Stimulated activated CD4-positive, alpha-beta T cell treated with anti-CD3 and anti-CD28 coated beads, Interleukin-1b, Interleukin-23, amount 100 ng/mL, for 1 hour (primary cell): ENCODE measurements at places on chromosomes 7 and 10.

DNA sequence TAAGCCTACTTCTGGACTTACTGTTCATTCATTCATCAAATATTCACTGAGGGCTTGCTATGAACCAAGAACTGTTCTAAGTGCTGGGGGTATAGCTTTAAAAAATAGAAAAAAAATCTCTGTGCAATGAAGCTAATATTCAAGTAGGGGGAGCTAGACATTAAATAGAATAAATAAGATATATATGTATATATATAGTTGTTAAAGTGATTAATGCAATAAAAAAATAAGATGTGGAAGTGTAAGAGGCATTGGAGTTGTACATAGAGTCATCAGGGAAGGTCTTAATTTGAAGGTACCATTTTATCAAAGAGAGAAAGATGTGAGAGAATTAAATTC, 181.2 kb upstream of the AGR3 start:
- no peak for DNase-seq

DNA sequence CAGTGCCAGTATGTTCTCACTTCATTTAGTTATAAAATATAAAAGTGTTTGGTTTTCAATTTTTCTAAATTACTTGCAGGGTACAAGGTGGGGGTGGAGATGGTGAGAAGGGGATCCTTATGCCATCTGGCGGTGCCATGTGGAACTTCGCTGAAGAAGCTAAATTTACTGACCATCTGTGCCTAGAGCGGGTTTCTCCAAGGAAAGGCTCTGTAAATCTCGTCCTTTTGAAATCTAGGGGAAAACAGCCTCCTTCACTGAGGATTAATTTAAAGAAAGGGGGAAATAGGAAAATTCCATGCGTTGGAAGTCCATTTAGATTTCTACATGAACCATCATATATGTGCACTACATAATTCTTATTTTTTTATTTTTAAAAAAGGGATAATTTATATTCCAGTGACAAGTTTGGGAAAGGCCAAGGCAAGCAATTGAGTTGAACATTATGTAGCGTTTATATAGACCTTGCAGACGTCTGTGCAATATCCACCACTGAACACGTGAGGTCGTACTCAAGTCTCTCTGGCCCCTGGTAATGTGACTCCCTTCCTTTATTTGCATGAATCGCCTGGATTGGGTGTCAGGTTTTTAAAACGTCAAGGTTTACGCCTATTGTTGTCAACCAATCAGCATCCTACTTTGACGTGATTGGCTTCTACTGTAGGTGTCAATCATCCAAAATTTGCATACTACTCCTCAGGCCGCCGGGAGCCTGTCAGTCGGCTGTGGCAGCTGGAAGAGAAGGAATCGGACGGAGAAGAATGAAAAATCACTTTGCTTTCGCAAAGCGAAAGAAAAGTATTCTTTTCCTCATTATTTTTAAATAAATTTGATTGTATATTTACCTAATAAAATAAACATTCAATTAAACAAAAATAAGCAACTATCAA, 297.1 kb upstream of the NFE2L3 start:
- DNase-seq = no peak

DNA sequence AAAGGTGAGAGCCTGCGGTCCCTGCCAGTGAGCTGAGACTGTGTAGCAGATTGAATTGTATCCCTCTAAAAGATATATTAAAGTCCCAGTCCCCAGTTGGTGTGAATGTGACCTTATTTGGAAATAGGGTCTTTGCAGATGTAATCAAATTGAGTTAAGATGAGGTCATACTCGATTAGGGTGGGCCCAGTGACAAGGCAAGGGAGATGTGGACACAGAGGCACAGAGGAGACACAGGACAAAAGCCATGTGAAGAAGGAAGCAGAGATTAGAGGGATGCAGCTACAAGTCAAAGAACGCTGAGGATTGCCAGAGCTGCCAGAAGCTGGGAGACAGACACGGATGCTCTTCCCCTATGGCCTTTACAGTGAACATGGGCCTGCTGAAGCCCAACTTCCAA, 104.3 kb downstream of the CLEC2L start:
- DNase-seq = no peak

DNA sequence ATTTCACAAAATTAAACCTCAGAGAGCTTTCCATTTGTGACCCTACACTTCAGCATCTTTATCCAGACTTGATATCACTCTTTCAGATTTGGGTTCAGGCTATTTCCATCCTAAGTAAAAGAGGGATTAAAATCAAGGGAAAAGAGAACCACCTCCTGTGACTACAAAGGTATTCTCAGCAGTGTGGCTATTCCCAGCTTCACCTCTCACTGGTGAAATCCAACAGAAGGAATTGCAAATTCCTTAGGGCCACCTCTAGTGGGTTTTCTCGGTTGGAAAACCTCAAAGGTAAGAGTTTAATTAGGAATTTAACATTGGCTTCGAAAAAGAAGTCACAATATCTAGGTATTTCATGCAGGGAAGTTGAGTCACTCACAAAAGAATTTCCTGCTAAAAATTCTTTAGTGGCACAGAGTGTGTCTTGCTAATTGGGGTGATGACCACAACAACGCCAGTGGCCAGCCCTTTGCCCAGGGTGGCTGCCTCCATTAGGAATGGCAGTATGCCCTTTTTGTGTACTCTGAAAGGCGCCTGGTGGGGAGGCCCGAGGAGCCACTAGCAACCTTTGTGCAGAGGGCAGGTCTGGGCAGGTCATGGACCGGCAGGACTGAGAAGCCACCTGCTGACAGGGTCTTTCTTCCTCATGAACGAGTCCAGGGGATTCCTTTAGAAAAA, 52.2 kb downstream of the SEM1 start:
- DNase-seq = no peak

DNA sequence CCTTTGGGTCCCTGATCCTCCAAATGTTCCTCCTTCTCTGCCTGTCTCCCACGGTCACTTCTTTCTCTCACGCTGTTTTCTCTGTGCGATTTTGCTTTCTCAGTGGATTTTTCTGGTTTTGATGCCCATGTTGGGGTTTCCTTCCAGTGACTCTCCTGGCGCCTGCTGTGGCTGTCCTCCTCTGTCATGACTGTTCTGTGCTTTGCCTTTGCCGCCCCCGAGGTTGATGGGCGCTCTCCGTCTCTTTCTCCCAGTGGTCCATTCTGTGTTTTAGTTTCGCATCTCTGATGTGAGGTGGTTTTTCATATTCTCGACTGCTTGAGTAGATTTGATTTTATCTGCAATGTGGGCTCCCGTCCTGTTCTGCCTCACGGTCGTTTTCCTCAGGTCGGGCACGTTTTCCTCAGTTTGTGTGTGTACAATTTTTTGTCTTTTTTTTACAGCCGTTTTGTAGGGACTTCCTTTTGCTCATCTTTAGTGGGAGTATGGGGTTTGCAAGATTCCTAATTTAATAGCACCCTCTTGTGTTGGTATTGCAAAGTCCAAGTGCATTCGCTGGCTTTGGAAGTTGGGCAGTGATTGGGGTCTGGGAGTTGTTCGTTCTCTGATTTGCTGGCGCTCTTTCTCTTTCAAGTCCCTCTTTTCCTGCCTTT, 100.0 kb downstream of the INPP5A start:
- DNase-seq = no peak

- DNase-seq = no peak
Measured at GRCh38 chr10:35723059-35723458, 81.0 kb upstream of the FZD8 start.

- no peak for DNase-seq
Measured at GRCh38 chr10:33009244-33010131, 51.5 kb upstream of the ITGB1 start.

DNA sequence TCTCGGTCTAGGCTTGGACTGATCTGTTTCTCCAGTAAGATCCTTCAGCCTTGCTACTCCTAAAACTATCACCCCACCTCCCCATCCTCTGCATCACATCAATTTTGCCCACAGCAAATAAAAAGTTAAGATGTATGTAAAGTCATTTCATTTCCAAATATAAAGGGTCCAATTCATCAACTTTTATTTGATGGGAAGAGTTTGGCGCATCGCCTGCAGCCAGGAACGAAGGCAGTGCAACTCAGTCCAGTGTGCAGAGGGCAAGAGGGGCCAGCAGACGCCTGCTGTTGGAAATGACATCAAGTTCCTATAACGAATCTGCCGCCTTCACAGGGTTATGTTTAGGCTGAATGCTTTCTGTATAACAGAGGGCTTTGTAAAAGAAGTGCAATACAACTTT, 97.0 kb downstream of the SVIL start:
- no peak for DNase-seq

- peak; percentile 45 for DNase-seq
Measured at GRCh38 chr10:6052247-6053221, 9.6 kb downstream of the IL2RA start.

DNA sequence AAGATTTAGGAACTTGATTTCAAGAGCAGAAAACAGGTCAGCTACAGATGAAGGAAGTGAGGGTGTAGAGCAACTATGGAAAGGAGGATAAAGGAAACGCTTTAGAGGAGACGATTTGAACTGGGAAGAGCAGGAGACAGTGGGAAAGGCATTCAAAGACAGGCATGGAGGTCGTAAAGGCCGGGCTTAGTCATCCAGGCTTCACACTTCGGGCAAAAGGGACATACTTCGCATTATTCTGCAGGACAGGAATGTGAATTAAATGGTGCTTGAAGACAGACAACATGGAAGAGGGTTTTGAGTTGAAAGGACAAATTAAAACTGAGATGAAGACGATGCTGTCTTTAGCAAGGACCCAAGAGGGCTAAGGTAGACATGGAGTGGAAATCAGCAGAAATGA, 8.1 kb downstream of the FAM171A1 start:
- DNase-seq = no peak

GRCh38 chr7:40604601-40605438, 470.0 kb downstream of the SUGCT start:
- DNase-seq = no peak

DNA sequence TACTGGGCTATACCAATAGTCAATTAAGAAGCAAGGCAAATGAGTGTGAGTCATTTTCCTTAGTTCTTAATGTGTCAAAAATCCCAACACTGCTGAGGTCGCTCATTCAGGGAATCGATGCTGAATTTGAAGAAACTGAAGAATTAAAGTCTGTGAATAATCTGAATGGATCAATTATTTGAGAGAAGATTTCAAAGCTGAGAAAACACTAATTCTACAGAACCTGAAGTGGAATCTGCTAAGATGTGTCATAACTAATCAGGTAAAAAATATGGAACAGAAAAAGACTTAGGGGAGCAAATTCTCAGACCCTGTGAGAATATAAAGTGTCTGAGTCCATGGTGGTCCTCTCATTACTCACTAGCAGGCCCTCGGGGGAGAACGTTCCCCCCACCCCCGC, 125.6 kb downstream of the DIP2C start:
- no peak for DNase-seq

GRCh38 chr7:43868681-43869005, 674 bp downstream of the MRPS24 start:
- no peak for DNase-seq

- no peak for DNase-seq
Measured at GRCh38 chr10:15222511-15222910, 54.0 kb upstream of the NMT2 start.

DNA sequence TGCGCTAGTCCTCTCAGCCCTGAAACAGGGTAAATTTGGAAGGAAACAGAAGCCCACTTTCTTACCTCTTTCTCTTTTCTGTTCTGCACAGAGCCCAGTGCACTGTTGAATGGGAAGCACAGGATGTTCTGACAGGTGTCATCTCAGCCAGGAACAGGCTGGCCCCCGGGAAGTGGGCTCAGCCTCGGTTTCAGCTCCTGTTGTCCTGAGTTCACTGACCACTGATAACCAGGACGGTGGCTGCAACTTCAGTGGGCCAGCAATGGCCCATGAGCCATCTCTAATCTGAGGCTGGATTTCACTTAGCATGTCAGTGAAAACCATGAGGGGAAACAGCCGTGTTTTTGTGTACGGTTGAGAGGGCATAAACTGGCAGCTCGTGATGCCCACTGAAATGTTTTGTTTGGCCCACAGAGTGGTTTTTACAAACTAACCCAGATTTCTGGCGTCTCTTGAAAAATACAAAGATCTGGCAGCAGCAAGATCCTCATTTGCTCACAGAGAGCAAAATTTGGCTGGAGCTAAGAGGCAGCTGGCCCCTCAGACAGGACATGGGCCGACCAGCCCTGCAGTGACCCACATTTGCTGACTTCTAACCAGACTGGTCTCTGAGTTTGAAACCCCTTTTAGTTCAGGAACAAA, 455.9 kb downstream of the PAXIP1 start:
- no peak for DNase-seq

- DNase-seq = no peak
Measured at GRCh38 chr10:116829711-116830110, 19.6 kb upstream of the ENO4 start.
